ENCODE measurements at places on chromosomes 4 and X. TPM values are rescaled to one million over a fixed set of nuclear protein-coding genes. Genes with fewer than 3 reads are reported as not detected.

The MND1 gene
- 13.1 TPM for polyA plus RNA-seq

The CXCL10 gene
- polyA plus RNA-seq: not detected

The IL21 gene
- polyA plus RNA-seq: not detected

The TMEM35A gene
- 132 TPM for polyA plus RNA-seq

The PNMA6F gene
- polyA plus RNA-seq: 8.9 TPM

All from spinal cord (tissue), 10 donors.